ENCODE measurements at places on chromosomes 2 and 18.
A peak's percentile ranks its signal among the peaks of the same experiment; 100 is the strongest.

GRCh38 chr2:169091761-169092519 lies 22.6 kb downstream of the DHRS9 start:
- DNase-seq: no peak

GRCh38 chr2:128467321-128467969 lies 148.8 kb upstream of the HS6ST1 start:
- no peak for DNase-seq

DNA sequence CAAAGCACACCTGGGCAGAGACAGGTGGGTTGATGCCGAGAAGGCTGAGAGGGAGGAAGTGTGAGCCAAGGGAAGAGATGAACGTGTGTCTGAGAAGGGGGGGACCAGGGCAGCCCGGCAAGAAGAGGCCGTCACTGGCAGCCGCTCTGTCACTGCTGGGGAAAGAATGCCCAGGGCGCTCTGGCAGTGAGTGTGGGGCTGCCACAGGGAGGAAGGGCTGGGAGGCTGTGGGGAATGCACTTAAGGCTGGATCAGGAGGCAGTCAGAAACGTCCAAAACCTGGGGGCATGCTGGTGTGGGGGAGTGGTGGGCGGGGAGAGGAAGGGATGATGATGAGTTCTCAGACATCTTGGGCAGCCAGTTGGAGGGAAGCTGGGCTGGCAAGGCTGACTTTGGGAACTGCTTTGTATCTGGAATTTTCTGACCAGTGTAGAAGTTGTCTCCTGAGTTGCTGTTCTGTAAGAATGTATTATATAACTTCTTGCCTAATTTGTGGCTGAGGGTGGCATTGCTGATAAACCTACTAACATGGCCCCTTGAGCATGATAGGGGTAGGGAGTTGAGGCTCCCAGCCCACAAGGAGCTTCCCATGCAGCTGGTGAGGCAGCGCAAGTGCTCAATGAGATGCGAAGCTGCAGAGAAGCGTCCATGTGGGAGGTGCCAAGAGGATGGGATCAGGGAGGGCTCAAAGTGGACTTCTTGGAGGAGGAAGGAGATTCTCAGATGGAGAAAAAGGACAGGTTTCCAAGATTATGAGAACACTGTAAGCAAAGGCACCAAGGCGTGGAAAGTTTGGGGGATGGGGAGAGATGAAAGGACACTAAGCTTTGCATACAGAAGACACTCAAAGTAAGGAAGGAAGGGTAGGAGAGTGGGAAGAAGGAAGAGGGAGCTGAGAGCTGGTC lies 185.1 kb upstream of the HAAO start:
- peak; percentile 70 for DNase-seq

- no peak for DNase-seq
These were observed 41.5 kb upstream of the MC4R start for GRCh38 chr18:60413944-60414547.

DNA sequence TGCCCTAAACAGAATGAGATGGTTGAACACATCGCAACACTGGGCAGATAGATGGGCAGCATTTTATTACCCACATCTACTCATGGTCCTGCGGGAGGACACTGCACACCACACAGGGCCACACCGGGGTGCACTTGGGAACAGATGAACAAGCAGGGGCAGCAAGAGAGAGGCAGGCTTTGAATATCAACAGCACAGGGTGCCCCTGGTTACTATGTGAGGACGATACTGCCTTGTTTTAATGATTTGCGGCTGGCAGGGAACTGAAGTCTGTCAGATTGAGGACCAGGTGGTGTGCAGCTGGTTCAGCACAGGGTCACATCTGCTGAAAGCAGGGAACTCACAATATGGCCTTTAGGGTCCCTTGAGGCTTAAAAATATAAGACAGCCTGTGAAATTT lies 195.7 kb downstream of the PIEZO2 start:
- DNase-seq: no peak

- no peak for DNase-seq
These were observed 11.7 kb upstream of the SMAD7 start for GRCh38 chr18:48962252-48962993.

GRCh38 chr2:112184121-112184520 lies 45.9 kb downstream of the FBLN7 start:
- no peak for DNase-seq

GRCh38 chr2:102433973-102434654 lies 11.2 kb downstream of the IL18RAP start:
- no peak for DNase-seq

DNA sequence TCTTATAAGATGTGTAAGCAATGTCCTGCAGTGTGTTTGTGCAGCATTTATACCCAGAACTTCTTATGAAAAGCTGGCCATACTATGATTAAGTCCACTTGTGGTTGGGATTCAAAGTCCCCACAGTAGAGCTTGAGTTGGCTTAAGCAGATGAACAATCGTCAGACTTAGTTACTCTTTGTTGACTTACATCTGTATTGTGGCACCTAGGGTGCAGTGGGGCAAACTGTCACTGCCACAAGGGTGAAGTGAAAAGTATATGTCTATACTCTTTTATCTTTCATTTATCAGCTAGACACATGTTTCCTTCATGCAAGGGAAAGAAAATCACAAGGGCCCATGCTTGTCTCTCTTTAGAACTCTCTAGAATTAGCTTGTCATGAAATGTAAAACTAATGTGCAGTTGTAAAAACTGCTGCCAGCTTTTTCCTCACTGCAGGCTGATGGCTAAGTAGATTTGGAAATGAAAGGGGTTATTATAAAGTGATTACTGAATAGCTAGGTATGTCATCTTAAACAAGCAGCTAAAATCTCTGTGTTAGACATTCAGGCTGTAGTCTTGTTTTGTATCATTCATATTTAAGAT lies 474.5 kb downstream of the PTPRM start:
- DNase-seq: no peak

DNA sequence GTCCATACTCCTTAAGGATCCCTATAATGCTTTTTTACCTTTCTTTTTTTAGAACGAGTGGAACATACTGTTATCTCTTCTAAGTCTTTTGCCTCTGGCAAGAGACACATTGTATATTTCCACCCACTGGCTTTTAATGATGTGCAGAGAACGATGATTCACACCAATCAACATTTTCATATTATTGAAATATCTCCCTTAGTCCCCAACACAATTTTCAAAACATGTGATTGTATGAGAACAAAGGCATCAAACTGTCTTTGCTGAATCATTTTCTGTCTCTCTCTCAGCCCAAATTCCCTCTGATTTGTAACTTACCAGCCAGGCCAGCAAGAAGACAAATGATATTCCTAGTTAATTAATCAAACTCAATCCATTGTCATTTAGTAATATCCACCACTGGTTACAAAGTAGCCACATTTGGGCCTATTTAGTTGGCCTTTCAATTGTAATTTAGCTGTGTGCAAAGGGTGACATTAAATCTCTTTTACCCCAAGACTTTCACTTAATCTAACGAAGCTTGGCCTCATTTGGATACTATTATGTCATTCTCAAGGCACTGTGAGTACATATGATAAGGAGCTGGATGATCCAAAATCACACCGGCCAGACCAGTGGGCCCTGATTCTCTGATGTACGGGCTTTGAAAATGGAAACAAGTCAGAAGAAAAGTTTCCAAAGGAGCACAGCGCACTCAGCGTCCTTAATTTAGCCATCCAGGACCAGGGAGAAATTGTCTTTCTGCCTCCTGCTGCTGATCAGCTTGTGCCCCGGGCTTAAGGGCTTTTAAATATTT lies 185.1 kb downstream of the SCG2 start:
- no peak for DNase-seq

GRCh38 chr2:118696786-118697465 lies 150.5 kb downstream of the EN1 start:
- no peak for DNase-seq

DNA sequence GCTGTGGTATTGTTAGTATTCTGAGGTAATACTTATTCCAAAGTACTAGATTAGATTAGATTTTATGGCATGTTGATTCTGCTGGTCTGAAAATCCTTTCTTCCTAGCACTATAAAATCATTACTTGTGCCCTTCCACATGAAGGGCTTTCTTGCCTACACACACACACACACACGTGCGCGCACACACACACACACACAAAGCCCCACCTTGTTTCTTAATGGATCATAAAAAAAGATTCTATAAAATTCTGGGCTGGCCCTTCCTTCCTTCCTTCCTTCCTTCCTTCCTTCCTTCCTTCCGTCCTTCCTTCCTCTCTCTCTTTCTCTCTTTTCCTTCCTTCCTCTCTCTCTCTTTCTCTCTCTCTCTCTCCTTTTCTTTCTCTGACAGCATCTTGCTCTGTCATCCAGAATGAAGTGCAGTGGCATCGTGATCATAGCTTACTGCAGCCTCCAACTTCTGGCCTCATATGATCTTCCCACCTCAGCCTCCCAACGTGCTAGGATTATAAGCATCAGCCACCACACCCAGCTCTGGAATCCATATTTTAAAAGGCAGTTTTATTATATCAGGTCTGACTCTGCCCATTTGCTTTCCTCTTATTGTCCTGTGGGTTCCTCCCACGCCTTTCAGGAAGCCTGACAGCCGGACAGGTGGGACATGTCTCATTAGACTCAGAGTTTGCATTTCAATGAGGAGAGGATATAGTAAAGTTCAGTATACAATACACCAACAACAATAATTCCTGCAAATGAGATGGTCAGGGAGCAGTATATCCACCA lies 321.1 kb downstream of the PIK3C3 start:
- DNase-seq: no peak

- DNase-seq: no peak
These were observed 1044.1 kb upstream of the ZEB2 start for GRCh38 chr2:145563741-145564615.

DNA sequence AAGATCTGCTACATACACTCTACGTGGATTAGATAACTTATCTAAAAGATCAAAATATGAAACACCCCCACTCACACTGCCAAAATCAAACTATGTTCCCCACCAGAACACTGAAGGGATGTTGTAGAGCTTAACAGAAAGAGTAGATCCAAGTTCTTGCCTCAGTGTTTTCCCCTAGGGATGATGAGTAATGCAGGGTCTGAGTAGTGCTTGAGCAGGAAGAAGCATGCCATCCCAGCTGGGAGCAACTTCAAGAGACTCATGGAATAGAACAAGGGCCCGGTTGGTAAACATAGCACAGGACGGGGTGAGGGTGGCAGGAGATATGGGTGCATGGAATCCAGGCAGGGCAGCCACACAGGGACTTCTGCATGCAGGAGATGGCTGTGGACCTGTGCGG lies 74.3 kb downstream of the SNTG2 start:
- no peak for DNase-seq

GRCh38 chr2:180980106-180980942 lies at the start of gene UBE2E3:
Gene UBE2E3 (plus strand): TSS chr2:180980605. CDS start chr2:180982043, 1,438 bp downstream.
- peak; percentile 95 for DNase-seq

- DNase-seq: no peak
These were observed 11.4 kb downstream of the REG1A start for GRCh38 chr2:79131687-79132086.

- DNase-seq: no peak
These were observed 42.8 kb downstream of the METTL8 start for GRCh38 chr2:171390941-171391516.

GRCh38 chr2:169528271-169528701 lies 18.8 kb downstream of the KLHL41 start:
- peak; percentile 81 for DNase-seq

GRCh38 chr2:39484620-39485495 lies 47.8 kb upstream of the MAP4K3 start:
- DNase-seq: no peak

GRCh38 chr2:179354739-179355537 lies 90.3 kb upstream of the SESTD1 start:
- DNase-seq: no peak

- DNase-seq: peak; percentile 38
These were observed 117.3 kb downstream of the PLB1 start for GRCh38 chr2:28613186-28613585.

DNA sequence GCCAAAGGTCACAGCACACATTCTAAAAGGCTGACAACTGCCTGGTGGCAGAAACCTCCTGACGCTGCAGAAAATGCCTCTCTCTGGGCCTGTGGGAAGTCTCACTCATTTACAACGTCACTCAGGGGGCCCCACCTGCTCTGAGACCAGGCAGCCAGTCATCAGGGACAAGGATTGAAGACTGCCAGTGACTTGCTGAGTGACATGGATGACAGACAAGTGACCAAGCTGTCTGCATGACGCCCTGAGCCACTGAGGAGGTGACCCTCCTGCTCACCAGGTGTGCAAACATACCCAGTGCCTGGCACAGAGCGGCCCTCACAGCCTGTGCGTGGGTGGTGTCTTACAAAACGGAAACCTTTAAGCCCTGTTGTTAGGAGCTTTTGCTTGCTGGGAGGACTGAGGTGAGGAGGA lies 392.4 kb downstream of the TNS1 start:
- no peak for DNase-seq

DNA sequence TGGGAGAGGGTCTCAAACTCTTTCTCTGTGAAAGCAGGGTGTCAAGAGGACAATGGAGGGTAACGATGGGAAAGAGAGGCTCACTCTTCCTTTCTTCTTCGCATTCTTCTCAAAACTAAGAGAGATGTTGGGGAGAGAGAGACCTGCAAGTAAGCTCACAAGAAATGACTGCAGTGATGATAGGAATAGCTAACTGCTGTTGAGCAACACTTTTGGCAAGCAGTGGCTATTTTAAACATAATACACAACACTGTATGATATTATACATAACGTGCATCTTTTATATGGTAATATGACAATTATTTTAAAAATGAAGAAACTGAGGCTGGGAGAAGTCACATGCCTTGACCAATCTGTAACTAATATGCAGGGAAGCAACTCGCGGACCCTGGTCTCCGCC lies 247.5 kb downstream of the CMPK2 start:
- no peak for DNase-seq

GRCh38 chr2:179802051-179802882 lies 59.1 kb downstream of the ZNF385B start:
- DNase-seq: no peak

- no peak for DNase-seq
These were observed 309.3 kb downstream of the GBX2 start for GRCh38 chr2:235858881-235859280.

DNA sequence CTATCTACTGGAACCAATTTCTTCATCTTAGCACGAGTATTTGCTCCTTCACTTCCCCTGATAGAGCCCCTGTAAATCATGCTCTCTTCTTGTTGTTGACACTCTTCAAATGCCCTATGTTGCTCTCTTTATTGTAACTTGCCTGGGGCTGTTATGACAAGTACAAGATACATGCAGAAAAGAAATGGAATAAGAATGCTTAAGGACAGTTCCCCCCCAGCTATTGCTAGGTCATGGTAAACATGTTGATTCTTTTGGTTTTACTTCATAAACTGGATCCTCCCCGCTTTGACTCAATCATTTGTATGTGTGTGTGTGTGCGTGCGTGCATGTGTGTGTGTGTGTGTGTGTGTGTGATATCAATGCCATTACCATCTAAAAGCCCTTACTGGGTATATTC lies 368.5 kb upstream of the CNTNAP5 start:
- no peak for DNase-seq

Measured in spleen (tissue), 13 donors.